Putamen (tissue), 1 donor: ENCODE measurements at places on chromosomes 11 and 22.

DNA sequence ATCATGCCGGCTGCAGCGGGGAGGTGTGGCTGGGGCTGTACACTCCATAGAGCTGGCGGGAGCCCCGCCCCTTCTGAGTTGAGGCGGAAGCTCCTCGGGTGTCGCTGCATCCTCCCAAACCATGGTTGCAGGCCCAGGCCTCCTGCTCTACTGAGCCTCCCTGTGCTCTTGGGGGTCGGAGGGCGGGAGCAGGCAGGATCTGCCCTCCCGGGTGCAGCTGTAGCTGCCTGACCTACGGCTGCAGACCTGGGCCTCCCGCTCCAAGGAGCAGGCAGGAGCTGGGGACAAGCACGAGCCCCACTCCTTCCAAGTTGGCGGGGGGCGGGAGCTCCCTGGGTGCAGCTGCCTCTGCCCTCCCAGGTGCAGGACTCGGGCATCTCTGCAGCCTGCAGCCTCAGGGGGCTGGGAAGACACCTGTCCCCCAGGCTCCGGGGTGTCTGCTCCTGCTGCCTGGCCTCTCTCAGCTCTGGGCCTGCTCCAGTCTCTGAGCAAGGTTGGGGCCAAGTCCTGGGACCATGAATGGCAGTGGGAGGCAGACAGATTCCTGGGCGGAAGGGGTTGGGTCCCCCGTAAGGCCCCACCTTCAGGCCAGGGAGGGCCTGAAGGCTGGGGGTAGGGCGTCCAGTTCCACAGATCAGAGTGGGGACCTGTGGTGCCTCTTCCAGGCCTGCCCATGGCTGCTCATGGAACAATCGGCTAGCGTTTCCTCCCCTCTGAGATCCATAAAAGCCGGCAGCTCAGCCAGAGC is 46.4 kb upstream of the SC5D start:
- DNase-seq = no peak

GRCh38 chr11:14075118-14076078 is 112.9 kb downstream of the SPON1 start:
- no peak for DNase-seq

DNA sequence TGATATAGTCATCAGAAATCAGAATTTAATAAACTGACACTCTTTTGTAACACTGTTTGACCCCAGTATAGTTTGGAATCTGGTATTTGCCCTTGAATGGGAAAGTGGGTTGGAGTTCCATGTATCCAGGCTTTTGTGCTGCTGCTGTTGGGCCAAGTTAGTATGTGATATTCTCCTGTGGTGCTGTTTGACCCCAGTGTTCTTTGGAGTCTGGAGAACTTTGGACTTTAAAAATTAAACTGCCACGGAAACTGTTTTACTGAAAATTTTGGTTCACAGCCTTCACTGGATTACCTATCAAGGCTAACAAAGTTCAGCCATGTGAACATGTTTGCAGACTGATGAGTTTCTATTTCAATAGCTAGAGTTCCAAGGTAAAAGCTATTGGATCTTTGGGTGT is 740 bp downstream of the GLYATL1 start:
- DNase-seq = no peak

GRCh38 chr11:105783216-105783615 is 173.3 kb downstream of the GRIA4 start:
- no peak for DNase-seq

DNA sequence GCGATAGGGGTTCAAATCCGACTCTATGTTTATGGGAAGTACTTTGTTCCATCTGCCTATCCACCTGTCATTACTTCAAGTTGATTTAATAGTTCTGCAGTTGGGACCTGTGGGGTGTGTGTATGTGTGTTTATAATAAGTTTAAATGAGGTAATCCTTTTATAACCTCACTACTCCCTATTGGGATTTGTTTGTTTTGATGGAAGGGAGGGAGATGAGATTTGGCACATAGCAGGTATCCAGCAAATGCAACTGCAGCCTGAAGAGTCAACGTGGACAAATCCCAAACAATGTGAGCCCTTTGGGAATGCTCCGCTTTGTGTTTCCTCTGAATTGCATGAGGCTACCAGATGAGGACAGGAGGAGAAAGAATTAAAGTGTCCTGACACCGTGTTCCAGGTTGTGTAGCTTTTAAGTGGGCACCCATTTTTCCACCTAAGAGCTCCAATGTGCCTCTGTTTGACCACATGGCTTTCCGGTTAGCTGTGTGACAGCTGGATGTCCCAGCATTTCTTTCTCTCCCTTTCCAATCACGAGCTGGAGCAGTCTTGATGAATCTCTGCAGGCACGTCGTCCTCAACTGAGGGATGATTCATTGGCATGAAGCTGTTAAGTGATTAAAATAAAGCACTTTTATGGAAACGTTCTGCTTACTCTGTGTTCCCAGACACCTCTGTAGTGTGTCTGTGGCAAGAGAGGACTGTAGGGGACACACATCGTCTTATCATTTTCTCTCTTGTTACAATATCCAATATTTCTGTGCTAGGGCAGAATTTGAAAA is 610.7 kb downstream of the NTM start:
- peak; percentile 11 for DNase-seq

- no peak for DNase-seq
These were observed 56.4 kb upstream of the BARX2 start for GRCh38 chr11:129319201-129319600.

- no peak for DNase-seq
These were observed 1194.3 kb upstream of the TENM4 start for GRCh38 chr11:80635178-80635577.

- no peak for DNase-seq
These were observed 6.5 kb upstream of the MYRF start for GRCh38 chr11:61745781-61746441.

GRCh38 chr22:50269970-50270665 is at the start of gene MAPK11:
Gene MAPK11, minus strand, starts transcription at chr22:50270380. Its CDS starts 88 bp downstream, at chr22:50270292.
- DNase-seq = peak; percentile 49

GRCh38 chr11:76318744-76319384 is 62.1 kb downstream of the THAP12 start:
- DNase-seq = peak; percentile 61

- DNase-seq = no peak
These were observed 24.9 kb downstream of the DHCR7 start for GRCh38 chr11:71423181-71423790.

DNA sequence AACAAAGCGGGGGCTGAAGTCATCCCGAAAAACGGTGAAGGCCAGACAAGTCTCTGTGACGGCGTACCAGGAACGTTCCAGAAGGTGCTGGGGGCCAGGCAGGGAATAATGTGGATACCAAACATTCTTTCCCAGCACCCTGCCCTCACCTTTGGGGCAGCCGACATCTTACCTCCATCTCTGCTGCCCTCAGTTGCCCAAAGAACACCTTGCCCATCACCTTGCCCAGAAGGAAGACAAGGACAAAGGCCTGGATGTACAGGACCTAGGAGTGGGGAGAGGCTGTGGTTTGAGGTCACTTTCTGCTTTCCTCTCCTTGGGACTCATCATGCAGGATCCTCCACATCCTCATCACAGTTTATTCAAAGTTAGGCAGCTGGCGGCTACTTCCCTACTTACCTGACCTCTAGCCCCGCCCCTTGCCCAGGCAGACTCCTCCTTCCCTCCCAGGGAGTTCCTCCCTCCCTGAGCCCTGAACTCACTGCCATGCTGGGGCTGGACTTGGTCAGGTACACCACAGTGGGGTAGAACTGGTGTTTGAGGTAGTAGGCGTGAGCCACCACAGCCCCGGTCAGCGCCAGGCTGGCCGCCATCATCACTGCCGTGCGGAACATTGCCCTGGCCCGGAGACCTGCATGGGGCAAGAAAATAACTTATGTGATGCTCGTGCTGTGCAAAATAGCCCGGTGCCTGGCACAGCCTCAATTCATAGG is 1.2 kb downstream of the SYVN1 start:
- DNase-seq = no peak

DNA sequence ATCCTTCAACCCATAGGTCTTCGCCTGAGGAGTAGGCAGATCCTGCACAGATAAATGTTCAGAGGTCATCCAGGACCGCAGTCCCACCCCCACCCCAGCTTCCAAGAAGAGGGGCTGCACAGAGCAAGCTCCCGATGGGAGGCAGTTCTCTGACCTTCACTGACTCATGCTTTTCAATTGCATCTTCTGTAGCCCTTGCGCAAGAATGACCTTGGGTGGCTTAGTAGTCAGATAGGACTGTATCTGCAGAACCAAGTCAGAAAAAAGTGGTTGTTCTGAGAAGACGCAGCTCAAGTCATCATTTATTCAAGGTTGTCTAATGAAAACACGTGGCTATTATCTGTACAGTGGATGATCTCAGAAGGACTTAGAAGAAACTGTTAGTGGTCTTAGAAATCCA is 16.4 kb upstream of the GRAMD1B start:
- DNase-seq = no peak

- DNase-seq = no peak
These were observed 3.2 kb downstream of the DGAT2 start for GRCh38 chr11:75771646-75772410.

GRCh38 chr11:30387891-30388861 is 65.3 kb downstream of the ARL14EP start:
- DNase-seq = no peak

DNA sequence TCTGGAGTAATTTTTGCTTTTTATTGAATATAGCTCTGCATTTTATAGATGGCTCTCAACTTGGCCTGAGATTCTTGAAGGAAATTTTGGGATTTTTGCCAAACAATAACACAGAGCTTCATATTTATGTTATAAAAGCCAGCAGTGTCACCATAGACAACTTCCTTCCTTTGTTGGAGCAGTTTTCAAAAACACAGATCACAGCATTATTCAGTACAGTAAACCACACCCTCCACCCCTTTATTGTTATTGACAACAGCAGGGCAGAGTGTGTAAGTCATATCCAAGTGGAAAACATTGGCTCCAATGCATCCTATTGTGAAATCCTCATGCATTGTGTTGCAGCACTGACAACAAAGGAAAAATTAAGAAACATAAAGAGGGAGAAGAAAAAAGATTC is 62.6 kb upstream of the PRSS23 start:
- no peak for DNase-seq

- DNase-seq = no peak
These were observed 6.2 kb downstream of the ST14 start for GRCh38 chr11:130165601-130166456.

DNA sequence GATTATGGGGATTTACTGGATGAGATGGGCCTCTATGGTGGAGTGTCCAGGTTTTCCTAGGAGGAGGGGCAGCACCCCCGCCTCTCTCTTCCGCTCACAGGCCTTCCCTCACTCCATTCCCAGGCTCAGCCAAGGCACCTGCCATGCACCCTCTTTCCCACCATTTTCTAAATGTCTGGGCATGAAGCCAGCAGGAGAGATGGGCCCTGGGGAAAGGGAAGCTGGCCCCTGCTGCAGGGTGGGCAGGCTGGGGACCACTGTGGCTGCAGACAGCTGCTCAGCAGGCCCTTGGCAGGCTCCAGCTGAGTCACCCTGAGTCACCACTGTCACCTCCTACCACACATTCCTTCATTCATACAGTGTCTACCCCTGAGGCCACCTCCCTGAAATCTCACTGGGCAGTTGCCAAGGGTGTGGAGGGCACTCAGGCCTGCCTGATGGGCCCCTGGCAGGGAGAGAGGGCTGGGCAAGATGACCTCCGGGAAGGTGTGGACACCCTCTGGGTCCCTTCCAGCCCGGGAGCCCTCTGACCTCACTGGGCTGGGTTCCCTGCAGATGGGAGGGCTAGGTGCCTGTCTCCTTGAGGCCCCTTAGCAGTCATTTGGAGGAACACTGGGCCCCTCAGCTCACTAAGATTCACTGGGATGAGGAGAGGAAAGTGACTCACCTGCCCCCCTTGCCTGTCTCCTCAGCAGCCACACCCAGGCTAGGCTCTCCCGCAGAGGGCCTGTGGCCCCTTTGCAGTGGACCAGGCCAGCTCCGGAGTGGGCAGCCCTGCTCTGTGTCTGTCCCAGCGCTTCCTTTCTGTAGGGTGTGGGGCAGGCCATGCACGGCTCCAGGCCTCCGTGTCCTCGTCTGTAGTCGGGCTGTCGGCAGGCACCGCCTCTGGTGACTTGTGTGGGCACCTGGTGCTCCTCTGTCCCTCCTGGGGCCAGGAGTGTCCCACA is 7.8 kb downstream of the MYEOV start:
- DNase-seq = no peak

GRCh38 chr11:95067841-95068219 is 1.1 kb downstream of the SRSF8 start:
- peak; percentile 73 for DNase-seq

GRCh38 chr11:44857490-44858090 is 93.1 kb downstream of the TP53I11 start:
- no peak for DNase-seq

DNA sequence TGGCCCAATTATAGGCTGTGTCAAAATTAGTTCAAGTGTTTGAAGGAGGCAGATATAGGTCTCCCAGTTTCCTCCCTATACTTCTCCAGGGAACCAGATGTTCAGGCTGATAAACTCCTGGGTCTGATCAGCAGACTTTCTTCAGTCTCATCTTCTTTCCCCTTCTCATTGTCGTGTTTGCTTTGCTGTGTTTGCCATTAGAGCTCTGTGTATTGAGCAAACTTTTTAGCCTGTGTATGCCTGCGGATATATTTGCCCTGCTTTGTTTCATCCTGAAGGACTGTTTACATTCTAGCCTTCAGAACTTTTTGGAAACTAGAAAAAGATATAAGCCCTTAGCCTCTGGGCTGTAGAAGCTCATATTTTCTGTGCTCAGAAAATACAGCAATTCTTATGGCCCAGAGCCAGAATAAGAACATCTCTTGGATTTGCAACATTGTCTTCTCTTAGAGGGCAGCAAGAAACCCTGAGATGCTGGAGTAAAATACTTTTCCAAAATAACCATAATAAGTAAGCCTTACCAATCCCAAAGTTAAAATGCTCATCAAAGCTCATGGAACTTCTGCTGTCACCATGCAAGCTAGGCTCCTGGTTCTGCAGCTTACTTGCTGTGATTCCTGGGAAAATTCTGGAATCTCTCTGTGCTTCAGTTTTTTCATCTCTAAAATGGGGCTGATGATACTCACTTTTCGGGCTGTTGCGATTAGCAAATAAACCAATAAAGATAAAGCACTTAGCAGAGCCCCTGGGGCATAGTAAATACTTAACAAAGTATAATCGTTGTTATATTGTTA is 34.1 kb upstream of the ME3 start:
- no peak for DNase-seq

DNA sequence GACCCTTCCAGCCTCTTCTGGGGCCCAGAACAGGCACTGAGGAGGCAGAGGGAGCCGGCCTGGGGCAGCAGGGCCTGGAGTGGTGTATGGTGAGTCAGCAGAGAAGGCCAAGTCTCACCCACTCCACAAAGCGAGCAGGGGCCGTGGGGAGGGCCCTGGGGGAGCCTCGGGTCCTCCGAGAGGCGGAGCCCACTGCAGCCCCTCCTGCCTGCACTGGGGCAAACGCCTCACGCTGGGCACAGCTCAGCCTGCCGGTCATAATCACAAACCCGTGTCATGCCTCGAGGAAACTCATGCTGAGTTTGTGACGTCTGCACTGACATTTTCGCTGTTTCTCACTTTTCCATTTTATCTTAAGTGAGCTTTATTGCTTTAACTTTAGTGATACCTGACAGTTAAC is 38.4 kb downstream of the TOLLIP start:
- DNase-seq = no peak
